ENCODE measurements at places on chromosomes 2 and 18. TPM values are rescaled to one million over a fixed set of nuclear protein-coding genes. Genes with fewer than 3 reads are reported as not detected.

DNA sequence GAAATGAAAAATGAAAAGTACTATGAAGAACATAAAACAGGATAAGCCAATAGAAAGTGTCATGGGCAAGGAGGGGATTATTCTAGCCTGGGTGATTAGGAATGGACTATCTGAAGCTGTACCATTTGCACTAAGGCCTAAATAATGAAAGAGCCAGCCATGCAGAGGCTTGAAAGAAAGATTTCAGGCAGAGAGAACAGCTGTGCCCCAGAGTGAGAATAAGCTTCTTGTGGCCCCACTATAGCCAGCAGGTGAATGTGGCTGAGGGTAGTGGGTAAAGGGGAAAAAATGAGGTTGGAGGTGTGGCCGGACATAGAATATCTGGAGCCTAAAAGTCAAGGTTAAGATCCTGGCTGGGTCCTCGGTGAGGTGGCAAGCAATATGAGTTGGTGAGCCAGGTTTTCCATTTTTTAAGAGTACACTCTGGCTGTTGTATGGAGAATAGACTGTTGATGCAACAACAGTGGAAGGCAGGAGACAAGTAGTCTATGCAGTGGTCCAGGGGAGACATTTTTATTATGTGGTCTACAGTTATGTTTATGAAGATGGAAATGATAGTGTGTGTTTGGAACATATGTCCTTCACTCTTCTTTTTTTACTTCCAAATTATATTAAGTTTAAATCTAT lies 135.2 kb upstream of the SETBP1 start:
- no peak for DNase-seq

DNA sequence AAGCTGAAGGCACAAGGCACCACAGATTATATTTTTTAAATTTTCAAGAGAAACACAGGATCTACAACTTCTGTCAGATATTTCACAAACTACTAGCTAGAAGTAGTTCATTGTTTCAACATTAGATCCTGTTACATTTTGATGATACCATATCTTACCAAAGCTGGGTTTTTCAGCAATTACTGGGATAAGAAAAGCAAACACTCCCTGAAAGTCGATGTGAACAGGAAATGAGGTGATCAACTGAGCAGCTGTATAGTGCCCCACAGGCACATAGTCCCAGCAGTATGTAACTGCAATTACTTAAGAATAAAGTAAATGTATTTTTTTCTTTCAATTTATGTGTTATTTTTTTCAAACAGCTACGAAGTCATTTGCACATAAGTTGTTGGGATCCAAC lies 103.5 kb downstream of the DNER start:
- DNase-seq, result no peak

- no peak for DNase-seq
Measured at GRCh38 chr2:228016402-228016801, 145.0 kb downstream of the DAW1 start.

- DNase-seq, result no peak
Measured at GRCh38 chr2:37412231-37412630, 67.8 kb downstream of the QPCT start.

GRCh38 chr18:5891854-5892215 lies 3.5 kb downstream of the TMEM200C start:
- DNase-seq, result no peak

DNA sequence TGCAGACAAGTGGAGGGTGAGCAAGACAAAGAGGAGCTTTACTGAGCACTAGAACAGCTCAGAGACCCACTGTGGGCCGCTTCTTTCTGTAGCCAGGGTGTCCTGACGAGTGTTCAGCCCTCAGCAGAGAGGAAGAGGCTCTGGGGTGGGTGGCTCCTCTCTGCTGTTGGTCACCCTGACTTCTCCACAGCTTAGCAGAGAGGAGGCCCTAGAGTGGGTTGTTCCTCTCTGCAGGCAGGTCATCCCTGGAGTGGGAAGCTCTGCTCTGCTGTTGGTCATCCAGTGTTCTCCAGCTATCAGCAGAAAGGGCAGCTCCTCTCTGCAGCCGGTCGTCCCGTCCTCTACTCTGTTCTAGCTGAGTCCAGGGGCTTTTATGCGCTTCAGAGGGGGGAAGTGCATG lies 286.5 kb downstream of the ICOS start:
- DNase-seq, result no peak

Gene POTEC
- total RNA-seq, result not detected

- no peak for DNase-seq
Measured at GRCh38 chr2:73032702-73033097, 38.8 kb downstream of the SFXN5 start.

Measured in cardiac septum (tissue), 1 donor.